ENCODE measurements at places on chromosomes 2 and 18.

DNA sequence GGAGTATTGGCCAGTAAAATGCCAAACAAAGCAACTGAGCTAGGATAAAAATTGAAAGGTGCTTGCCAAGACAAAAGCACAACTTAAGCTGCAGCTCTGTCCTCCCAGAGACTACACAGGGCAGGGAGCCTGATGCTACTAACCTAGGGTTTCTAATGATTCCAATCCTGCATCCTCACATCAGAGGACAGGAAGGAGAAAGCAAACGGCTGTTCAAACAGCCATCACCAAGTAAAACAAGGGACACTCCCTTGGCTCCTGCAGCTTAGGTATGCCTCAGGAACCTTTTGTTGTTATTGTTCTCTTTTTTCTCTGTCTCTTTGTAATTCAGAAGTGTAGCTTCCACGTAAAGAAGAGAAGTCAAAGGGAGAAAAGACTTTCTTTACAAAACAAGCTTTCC is 99.5 kb downstream of the TCF4 start:
- DNase-seq: peak; percentile 36

- DNase-seq: no peak
Observed at GRCh38 chr2:37637985-37638384, 33.5 kb downstream of the CDC42EP3 start.

- no peak for DNase-seq
Observed at GRCh38 chr2:96449637-96450036, 55.5 kb downstream of the NEURL3 start.

GRCh38 chr2:38267270-38267925 is 109.7 kb downstream of the ATL2 start:
- no peak for DNase-seq

All from HAP-1 (cell line).